ENCODE measurements at places on chromosomes 7 and 10.

GRCh38 chr7:42093349-42093905 lies 143.6 kb downstream of the GLI3 start:
- DNase-seq, result no peak

GRCh38 chr10:76138286-76138685 lies 706.9 kb downstream of the LRMDA start:
- DNase-seq, result no peak

- DNase-seq, result no peak
Observed at GRCh38 chr10:11532306-11532705, 79.1 kb downstream of the USP6NL start.

GRCh38 chr10:76155961-76156360 lies 724.5 kb downstream of the LRMDA start:
- DNase-seq, result no peak

- DNase-seq, result no peak
Observed at GRCh38 chr10:122213364-122213763, 57.7 kb upstream of the BTBD16 start.

DNA sequence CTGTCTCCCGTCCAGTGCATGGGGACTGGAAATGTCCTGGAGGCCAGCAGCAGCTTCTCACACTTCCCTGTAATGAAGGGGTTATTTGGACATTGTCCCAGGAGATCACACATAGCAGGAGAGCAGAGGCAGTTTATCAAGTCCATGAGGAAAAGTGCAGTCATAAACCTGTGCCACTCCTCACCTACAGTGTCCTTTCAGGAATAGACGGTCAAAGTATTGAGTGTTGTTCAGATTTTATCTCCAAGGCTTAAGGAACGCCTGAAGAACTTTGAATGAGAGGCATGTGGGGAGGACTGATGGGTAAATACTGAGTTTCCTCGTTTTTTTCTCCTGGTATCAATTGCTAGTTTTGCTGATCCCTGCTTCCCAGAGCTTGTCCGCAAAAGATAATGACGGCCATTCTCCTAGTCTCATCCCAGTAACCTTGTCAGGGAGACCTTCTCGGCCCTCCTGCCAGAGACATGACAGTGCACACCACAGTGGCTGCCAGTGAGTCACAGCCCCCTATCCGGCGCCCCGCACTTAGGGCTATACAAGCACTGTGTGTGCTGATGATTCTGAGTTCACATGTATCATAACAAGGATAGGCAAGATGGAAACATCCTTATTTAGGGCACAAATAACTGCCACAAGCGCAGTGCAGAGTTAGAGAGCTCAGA lies 495.5 kb upstream of the MGMT start:
- no peak for DNase-seq

DNA sequence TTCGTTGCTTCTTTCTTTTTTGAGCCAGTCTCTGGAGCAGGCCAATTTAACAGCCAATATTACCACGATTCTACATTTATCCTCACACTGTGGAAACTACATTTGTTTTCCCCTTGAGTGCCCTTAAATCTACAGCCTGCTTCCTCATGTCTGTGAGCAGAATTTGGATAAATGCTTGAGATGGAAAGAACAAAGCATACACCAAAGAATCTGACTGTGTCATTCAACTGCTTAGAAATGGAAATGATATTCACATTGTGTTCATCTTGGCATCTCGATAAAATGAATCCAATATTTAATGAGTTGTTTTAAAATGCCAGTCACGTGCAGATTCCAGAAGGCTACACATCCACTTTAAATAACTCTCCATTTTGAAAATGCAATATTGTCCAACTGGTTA lies 41.0 kb upstream of the GSDME start:
- no peak for DNase-seq

GRCh38 chr10:52542906-52543305 lies 228.8 kb downstream of the DKK1 start:
- no peak for DNase-seq

DNA sequence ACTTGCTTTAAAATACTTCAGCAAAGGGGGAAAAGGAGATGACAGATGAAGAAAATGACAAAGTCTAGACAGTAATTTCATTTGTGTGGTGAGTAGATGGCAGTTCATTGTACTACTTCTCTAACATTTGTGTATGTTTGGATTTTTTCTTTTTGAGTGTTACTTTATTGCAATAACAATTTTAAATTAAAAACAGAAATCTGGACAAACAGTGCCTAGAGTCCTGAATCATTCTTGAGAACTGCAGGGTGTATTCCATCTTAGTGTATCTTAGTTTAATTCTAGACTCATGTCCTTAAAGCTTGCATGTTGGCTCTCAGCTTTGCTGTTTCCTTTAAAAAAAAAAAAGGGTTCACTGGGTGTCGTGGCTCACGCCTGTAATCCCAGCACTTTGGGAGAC lies 31.1 kb downstream of the HOXA1 start:
- no peak for DNase-seq

DNA sequence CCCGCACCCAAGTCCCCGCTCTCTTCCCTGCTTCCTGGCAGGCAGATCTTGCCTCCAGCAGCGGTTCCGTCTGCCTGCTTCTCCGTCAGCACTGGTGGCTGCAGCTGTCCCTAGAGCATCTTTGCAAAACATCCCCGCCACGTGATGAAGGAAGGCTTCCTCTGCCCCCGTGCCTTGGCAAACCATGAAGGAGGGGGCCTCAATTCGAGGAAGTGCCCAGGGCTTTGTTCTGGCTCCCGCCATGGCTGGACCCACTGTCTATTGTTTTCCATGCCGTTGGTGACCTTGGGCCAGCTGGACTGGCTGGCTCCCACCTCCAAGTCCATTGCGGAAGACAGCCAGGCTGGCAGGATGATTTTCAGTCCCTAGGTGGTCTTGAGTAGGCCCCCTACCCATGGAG lies 13.2 kb upstream of the AQP1 start:
- DNase-seq, result no peak

- DNase-seq, result no peak
Observed at GRCh38 chr10:34956756-34957155, 133.4 kb downstream of the CUL2 start.

- no peak for DNase-seq
Observed at GRCh38 chr7:39265641-39266591, 288.2 kb downstream of the POU6F2 start.

DNA sequence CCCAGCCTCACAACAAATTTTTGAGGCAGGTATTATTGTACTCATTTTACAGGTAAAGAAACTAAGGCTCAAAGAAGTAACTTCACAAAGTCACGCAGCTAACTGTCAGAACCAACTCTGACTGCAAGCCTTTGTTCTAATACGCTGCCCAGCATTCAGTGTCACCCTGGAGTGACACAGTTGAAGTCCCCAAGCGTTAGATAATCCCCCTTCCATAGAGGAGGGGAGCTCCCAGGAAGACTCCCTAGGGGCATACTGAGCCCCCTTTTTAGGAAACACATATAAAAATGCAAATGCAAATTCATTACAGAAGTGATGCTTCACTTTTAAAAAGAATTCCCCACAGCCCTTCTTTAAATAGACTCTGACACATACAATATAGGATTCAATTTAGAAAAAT lies 101.0 kb upstream of the MACROH2A2 start:
- no peak for DNase-seq

GRCh38 chr10:17805330-17805729 lies 3.8 kb upstream of the MRC1 start:
- no peak for DNase-seq

DNA sequence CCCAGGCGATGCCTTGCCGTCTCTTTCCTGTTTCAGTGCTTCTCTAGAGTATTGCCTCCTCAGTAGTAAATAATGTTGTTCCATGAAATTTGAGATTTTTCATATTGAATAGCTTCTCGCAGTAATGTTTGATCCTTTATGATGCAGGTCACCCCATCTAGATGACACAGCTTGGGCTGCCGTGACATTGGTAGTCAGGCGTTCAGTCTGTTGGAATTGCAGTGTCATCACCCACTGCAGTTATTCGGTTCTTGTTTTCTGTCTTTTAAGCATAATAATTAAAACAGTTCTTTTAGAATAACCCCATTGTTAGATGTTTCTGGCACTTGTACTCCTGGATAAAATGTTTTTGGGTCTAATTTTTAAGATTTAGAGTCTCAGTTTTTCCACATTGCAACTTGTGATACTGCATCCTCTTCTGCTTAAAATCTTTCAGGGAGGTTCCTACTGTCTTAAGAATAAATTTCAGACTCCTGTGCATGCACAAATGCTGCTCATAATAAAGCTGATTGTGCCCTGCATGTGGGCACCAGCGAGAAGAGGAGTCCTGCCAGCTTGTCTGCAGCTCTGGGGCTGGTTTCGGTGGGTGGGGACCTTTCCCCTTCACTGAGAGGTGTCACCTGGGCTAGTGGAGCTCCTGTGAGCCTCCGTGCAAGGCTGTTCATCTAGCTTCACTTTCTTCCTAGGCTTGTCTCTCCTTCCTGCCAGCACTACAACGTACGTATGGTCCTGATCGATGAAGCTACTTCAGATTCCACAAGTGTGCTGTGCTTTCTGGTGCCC lies 44.8 kb downstream of the SDK1 start:
- DNase-seq, result no peak

GRCh38 chr10:89371987-89372386 lies 5.9 kb upstream of the IFIT1B start:
- no peak for DNase-seq

DNA sequence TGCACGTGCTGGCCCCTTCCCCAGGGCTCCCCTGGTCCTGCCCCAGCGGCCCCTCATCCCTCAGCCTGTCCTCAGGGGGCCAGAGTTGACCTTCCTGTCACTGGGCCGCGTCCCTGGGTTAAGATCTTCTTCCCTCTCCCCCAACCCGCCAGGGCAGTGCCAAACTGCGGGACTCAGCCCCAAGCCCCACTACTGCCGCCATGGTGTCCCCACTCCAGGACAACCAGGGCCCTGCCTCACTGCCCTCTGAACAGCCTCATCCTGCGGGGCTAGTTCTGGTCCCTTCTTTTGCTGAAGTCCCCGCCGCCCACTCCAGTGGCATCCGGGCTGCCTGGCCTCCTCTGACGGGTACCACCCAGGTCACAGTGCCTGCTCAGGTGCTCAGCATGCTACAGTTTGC lies 37.5 kb downstream of the UNCX start:
- DNase-seq, result no peak

- DNase-seq, result no peak
Observed at GRCh38 chr10:45063591-45064231, 63.0 kb downstream of the ZNF22 start.

- no peak for DNase-seq
Observed at GRCh38 chr7:139588632-139589031, 65.1 kb downstream of the CLEC2L start.

DNA sequence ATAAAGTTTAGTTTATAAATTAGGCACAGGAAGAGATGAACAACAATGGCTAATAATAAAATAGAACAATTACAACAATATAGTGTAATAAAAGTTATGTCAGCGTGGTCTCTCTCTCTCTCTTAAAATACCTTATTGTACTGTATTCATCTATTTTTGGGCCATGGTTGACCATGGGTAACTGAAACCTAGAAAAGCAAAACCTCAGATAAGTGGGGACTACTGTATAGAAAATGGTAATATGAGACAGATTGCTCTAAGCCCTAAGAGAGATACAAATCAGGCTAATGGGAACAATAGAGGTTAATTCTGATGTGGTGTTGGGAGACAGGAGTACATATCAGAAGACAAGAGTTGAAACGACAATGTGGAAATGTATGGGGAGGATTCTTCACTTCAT lies 86.2 kb downstream of the ZNF365 start:
- no peak for DNase-seq

- DNase-seq, result no peak
Observed at GRCh38 chr10:120421250-120421649, 35.8 kb upstream of the PLPP4 start.

GRCh38 chr10:91104193-91105041 lies 116.0 kb upstream of the PCGF5 start:
- DNase-seq, result no peak

- DNase-seq, result no peak
Observed at GRCh38 chr7:12993025-12993424, 305.6 kb downstream of the ARL4A start.

- DNase-seq, result no peak
Observed at GRCh38 chr7:22860337-22860736, 37.7 kb upstream of the TOMM7 start.

GRCh38 chr7:22649686-22650085 lies 77.3 kb upstream of the IL6 start:
- DNase-seq, result no peak

Data from activated CD4-positive, alpha-beta T cell treated with anti-CD3 and anti-CD28 coated beads for 48 hours (primary cell).